AG04450 (cell line): ENCODE measurements at places on chromosomes 6 and 20.

DNA sequence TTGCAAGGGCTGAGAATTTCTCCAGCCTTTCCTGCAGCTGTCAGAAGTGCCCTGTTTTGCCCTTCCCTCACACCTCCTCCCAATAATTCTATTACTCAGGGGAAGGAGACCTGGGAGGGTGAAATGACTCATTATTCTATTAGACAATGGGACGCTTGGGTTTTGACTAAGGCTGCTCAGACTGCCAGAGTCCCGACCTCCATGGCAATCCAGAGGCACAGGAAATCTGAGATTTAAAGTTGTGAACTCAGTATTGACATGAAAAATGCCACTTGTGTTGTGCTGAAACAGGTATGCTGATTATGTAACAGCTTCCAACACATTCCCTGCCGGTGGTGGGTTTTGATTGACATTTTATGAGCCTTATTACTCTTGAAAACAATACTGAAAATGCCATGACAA is 625.9 kb upstream of the FLRT3 start:
- DNase-seq: no peak

GRCh38 chr20:34493646-34494045 is 22.6 kb upstream of the DYNLRB1 start:
- no peak for DNase-seq

DNA sequence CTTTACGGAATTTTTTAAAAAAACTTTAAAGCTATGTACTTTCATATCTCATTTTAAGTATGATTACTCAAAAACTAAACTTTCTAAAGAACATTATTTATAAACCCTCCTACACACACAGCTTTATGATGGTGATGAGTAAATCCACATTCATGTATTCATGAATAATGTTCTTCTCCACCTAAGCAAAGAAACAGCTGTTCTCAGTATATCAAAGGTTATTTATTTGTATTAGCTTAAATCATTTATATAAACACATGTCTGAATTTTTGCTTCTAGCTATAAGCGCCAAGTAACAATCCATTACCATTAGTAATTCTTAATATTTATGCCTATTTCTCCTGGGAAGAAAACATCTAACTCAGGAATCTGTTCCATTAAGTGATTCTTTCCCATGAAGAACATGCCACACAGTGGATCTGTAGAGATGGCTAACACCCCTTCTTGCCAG is 63.3 kb downstream of the SMLR1 start:
- peak; percentile 77 for DNase-seq

DNA sequence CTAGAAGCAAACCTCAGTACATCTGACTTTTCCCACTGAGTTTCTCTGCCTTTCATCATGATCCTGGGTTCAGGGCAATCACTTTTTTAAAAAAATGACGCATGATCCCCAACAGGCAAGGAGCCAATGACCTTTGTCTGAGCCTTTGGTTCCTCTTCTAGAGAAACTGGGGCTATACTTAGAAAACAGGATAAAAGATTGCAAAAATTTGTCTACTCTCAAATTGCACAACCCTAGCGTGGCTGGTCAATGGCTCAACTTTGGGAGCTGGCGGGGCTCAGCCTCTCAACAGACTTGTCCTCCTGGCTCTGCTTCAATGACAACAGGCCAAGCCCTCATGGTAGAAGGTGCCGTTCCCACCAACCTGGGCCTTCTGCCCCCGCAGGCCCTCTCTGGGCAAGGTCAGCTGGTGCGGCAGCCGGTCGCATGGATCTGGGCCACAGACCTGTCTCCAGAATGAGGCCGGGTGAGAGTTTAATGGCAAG is 48.7 kb downstream of the PDYN start:
- no peak for DNase-seq

GRCh38 chr20:41172296-41173140 is 35.2 kb downstream of the PLCG1 start:
- DNase-seq: no peak

GRCh38 chr20:55667955-55668354 is 337.4 kb downstream of the CBLN4 start:
- no peak for DNase-seq

DNA sequence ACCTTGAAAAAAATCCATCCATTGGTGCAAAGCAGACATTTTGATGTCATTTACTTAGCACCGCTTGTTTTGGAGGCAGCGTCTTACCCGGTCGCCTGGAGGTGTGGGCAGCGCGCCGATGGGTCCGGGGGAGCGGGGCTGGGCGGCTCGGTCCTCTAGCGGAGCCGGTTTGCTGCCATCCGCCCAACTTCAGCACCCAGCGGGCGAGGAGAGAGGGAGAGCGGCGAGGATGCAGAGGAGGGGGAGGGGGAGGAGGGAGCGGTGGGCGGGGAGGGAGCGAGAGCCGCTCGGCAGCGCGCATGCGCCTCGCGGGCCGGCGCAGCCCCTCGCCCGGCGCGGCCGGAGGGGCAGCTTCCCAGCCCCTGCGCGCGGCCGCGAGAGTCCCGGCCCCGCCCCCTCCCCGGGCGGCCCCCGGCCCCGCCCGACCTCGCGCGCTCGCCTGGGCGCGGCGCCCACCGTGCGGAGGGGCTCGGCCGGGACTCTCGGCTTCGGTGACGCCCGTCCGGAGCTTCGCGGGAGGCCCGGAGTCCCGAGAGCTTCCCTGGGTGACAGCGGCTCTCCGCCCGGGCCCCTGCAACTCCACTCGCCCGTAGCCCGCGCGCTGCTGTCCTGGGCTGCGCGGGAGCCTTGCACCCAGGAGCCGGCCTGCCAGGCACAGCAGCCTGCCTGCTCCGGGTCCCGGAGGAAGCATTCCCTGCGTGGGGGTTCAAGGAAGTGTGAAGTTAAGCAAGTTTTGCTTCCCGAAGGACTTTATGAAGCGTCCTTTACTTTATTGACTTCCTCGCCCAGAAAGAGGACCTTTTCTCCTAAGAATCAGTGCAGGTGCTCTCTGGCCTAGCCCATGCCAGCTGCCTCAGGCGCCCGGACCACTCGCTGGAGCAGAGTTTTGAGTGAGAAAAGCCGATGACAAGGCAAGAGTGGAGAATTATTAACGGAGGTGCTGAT is at the start of gene RGS17:
TSS of gene RGS17 (minus strand) at position 246 of the 945 bp plus-strand sequence. CDS start 87,264 bp downstream, outside the sequence.
- peak; percentile 44 for DNase-seq
